IPS DF 19.7 (cell line): ENCODE measurements at places on chromosomes 2 and 18.

DNA sequence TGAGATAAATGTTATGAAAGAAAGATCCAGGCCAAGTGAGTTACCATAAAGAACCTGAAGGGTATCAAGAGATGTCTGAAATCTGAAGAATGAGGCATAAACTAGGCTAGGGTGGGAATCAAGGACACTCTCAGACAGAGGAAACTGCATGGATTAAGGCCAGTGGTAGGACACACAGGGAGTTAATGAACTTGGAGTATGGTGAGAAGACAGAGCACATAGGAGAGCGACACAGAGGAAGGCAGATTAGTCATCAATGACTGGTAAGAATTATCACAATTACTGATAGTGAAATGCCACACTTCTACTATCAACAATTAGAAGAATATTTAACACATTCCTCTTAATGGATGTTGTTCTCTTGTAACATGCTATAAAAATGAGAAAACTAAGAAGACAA lies 76.9 kb downstream of the TTC21B start:
- no peak for DNase-seq

DNA sequence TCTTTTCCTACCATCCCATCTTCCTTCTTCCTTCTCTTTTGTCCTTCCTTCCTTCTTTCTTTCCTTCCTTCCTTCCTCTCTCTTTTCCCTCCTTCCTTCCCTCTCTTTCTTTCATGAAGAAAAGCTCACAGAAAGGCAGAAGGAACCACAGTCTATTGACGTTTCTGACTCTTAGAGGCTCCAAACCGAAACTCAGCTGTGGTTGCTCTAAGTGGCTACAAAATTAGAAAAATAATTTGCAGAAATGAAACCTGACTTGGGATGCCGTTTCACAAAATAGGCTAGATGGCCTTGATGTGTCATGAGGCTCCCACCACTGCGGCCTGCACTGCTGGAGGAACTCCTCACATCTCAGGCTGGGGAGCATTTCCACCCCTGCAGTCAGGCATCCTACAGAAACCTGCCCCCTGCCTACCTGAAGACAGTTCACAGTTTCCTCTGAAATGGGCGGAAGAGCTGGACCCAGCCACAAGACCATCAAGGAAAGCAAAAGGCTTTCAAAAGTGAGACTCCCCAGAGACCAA lies 165.6 kb downstream of the SMAD7 start:
- DNase-seq = no peak

GRCh38 chr2:149562324-149562723 lies 25.3 kb downstream of the MMADHC start:
- no peak for DNase-seq

DNA sequence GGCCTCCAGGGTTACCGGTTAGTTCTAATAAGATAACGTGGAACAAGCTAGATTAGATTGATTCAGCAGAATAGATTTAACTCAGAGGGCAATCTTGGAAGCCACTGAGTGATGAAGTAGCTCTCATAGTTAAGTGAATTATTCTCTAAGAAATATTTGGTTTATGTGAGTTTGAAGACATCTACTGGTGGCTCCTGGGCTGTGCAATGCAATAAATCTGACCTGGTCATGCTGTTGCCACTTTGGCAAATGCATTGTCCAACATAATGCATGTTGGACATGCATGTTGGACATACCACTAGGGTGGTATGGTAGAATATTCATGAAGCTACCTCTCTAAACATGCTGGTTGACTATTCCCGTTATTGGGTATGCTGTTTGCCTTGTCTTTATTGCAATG lies 493.7 kb upstream of the VRK2 start:
- DNase-seq = no peak

DNA sequence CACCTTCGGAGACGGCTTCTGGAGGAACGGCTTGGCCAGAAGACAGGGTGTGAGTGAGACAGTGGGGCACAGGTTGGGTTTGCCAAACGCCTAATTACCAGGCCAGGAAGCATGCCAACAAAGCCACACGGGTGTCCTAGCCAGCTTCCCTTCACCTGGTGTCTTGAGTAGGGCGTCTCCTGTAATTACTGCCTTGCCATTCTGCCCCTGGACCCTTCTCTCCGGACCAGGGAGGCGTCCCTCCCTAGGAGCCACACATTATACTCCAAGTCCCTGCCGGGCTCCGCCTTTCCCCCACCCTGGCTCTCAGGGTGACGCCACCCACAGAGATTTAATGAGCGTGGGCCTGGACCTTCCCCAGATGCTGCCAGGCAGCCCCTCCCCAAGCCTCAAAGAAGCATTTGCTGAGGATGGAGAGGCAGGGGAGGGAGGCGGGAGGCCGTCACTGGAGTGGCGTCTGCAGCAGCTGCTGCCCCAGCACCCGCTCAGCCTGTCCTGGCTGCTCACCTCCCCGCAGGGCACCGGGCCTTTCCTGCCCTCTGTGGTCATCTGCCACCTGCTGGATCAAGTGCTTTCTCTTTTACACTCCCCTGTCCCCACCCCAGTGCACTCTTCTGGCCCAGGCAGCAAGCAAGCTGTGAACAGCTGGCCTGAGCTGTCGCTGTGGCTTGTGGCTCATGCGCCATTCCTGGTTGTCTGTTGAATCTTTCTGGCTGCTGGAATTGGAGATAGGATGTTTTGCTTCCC lies 20.7 kb downstream of the FOSL2 start:
- no peak for DNase-seq
